ENCODE measurements at places on chromosomes 1 and 21.

- peak; percentile 98 for DNase-seq
Measured at GRCh38 chr1:7644961-7645750, 125.9 kb upstream of the VAMP3 start.

- no peak for DNase-seq
Measured at GRCh38 chr1:156816561-156817328, at the start of gene SH2D2A. SH2D2A (minus strand) TSS chr1:156816848; CDS start chr1:156816708, 140 bp downstream.

DNA sequence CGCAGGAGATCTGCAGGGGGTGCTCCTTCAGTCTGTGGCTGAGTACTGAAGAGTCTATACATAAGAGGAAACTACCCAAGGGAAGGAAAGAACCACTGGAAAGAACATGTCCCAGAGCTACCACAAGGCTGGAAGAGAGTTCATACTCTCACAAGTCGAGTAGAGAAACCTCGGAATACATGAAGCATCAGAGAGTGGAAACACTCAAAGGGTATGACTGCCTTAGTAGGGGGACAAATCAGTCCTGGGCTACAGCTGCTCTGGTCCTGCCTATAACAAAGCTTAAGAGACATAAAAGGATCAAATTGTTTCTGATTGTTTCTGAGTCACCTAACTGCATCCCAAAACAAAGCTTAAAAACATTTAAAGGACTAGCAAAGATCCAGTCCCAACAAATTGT lies 27.4 kb downstream of the TMEM50B start:
- no peak for DNase-seq

GRCh38 chr1:33392639-33393038 lies 38.3 kb downstream of the PHC2 start:
- no peak for DNase-seq

DNA sequence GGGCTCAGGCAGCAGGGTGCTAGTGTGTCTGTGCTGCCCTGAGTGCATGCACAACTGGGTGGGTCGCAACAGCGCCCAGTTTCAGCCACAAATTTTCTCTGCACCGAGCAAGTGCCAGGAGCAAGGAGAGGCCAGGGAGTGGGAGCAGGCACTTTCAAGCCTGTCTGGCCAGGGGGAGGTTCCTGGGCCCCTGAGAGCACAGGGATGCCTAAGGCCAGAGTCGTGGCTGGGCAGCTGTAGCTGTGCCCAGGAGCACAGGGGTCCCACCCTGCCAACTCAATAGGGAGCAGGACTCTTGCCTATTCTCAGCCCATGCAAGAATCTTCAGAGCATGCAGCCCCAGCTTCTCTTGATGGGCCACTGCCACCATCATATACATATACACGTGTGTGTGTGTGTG lies 1577.4 kb downstream of the KCNT2 start:
- no peak for DNase-seq

GRCh38 chr1:224512600-224513151 lies 78.1 kb upstream of the WDR26 start:
- DNase-seq = no peak

- no peak for DNase-seq
Measured at GRCh38 chr1:156717351-156717750, 10.9 kb upstream of the METTL25B start.
